Foreskin keratinocyte (primary cell): ENCODE measurements at places on chromosomes 3 and 15. TPM values are rescaled to one million over a fixed set of nuclear protein-coding genes. Genes with fewer than 3 reads are reported as not detected.

GRCh38 chr3:113151461-113152031 lies 59.8 kb upstream of the BOC start:
- DNase-seq, result no peak

- no peak for DNase-seq
These were observed 25.6 kb upstream of the NR2E3 start for GRCh38 chr15:71784719-71785118.

DNA sequence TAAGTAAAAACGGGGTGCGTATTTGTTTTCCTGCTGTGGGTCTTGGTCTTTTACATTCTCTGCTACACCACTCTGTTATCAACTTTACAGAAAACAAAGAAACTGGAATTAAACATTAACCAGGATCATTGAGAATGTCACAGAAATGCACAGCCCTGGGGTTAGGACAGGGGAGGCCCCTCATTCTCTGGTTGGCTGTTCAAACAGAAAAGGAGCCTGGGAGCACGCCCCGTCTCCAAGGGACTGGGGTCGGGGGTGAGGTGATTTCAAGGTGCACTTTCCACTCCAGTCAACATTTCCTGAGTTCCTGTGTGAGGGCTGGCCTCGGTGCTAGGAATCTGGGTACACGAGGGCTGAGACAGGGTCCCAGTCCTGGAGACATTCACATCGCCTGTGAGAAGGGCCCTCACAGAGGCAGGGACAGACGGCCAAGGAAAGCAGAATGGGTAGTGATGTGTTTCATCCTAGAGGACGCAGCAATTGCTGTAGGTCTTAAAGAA lies 30.3 kb downstream of the CPN2 start:
- DNase-seq, result no peak

- DNase-seq, result no peak
These were observed 223.0 kb downstream of the EPHA6 start for GRCh38 chr3:97037294-97037943.

- DNase-seq, result no peak
These were observed 50.6 kb downstream of the PFN2 start for GRCh38 chr3:149920119-149920518.

Gene TMC3
- not detected in 2 replicates for total RNA-seq

Gene COL6A5
- not detected in 2 replicates for total RNA-seq

Gene LSAMP
- 0.04 TPM in 1 of 2 replicates, not detected in the other for total RNA-seq

Gene TMOD2
- 8.6 and 9.7 TPM in 2 replicates for total RNA-seq

Gene HCLS1
- 1.6 and 1.9 TPM in 2 replicates for total RNA-seq

Gene NAA80
- 11.5 and 14.3 TPM in 2 replicates for total RNA-seq

DNA sequence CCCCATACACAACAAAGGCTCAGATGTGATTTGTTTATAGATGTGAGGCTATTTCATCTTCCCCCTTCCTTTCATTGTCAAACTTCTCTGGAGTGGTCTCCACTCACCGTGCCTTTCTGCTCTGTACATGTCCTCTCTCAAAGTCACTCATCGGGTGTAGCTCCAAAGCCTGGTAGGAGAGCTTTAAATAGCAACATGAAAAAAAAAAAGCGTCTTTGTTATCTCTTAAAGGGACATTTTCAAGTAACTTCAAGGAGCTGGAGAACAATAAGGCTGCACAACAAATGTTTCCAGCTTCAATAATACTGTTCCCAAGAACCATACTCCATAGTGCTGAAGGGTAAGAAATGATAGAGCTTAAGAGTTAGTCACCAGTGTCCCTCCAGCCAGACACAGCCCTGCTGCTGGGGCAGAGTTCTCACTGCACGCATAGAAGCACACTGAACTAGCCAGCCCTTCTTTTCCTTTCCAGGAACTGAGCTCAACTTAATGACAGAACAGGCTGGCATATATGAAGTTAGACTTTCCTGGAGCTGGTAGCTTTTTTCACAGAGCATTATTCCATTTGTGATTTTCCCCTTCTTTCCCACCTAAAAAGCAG lies 8.1 kb downstream of the FBXO40 start:
- no peak for DNase-seq

GRCh38 chr15:55587321-55588069 lies 650 bp downstream of the PYGO1 start:
- DNase-seq, result no peak

GRCh38 chr15:89129123-89129815 lies 41.0 kb downstream of the ABHD2 start:
- DNase-seq, result no peak
